Small intestine (tissue), 16 donors: ENCODE measurements at places on chromosomes 6 and 20. TPM values are rescaled to one million over a fixed set of nuclear protein-coding genes. Genes with fewer than 3 reads are reported as not detected.

SERINC3 gene
- polyA plus RNA-seq, result 13.2 TPM

EYA2 gene
- 0.50 TPM for polyA plus RNA-seq

SUMO4 gene
- not detected for polyA plus RNA-seq

XKR7 gene
- not detected for polyA plus RNA-seq

SLC35F1 gene
- polyA plus RNA-seq, result 1.0 TPM

SOD2 gene
- polyA plus RNA-seq, result 81.6 TPM

SLC12A5 gene
- 4.6 TPM for polyA plus RNA-seq

TASP1 gene
- polyA plus RNA-seq, result 7.7 TPM

PBOV1 gene
- polyA plus RNA-seq, result not detected

- no peaks in the 10 kb centered on the region for H3K36me3 ChIP-seq
- H3K27ac ChIP-seq, result no peak overlapping the region
- H3K4me1 ChIP-seq, result no peaks in the 10 kb centered on the region
- H3K27me3 ChIP-seq, result no peaks in the 10 kb centered on the region
Observed at GRCh38 chr6:2073476-2073875, 171.9 kb downstream of the GMDS start.

GRCh38 chr6:56581296-56581925, 61.3 kb downstream of the DST start:
- H3K4me3 ChIP-seq, result no peak overlapping the region
- no peak for DNase-seq
- no peaks in the 10 kb centered on the region for H3K36me3 ChIP-seq

- H3K4me1 ChIP-seq, result no peaks in the 10 kb centered on the region
- H3K4me3 ChIP-seq, result no peak overlapping the region
- H3K27ac ChIP-seq, result no peak overlapping the region
- DNase-seq, result no peak
- no peaks in the 10 kb centered on the region for H3K36me3 ChIP-seq
Observed at GRCh38 chr6:135128268-135128914, 52.7 kb upstream of the MYB start.

- H3K4me3 ChIP-seq, result no peak overlapping the region
- no peak for DNase-seq
- no peak overlapping the region for H3K27ac ChIP-seq
- H3K27me3 ChIP-seq, result no peaks in the 10 kb centered on the region
Observed at GRCh38 chr6:25428758-25429317, 149.7 kb downstream of the CARMIL1 start.

GRCh38 chr6:88725111-88725975, 238.1 kb downstream of the RNGTT start:
- H3K36me3 ChIP-seq, result peaks cover 5% of the 10 kb centered on the region
- no peak for DNase-seq
- H3K4me3 ChIP-seq, result no peak overlapping the region
- no peaks in the 10 kb centered on the region for H3K4me1 ChIP-seq
- H3K27me3 ChIP-seq, result no peaks in the 10 kb centered on the region

DNA sequence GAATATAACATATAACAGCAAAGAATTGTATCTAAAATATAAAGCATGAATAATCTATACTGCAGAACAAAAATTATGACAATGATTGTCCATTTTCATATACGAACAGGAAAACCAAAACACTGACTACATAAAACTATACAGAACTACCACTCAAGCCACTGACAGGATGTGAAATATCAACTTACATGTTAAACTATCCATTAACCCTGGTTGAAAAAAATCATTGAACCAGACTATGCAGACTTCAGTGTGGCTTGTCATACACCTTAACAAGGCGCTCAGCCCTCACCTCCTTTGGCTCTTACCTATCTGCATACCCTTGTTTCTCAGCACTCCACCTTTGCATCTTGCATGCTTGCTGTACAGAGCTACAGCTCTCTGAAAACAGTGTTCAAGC, 34.9 kb downstream of the ASCC3 start:
- no peaks in the 10 kb centered on the region for H3K27me3 ChIP-seq
- H3K36me3 ChIP-seq, result no peaks in the 10 kb centered on the region
- no peaks in the 10 kb centered on the region for H3K4me1 ChIP-seq
- no peak overlapping the region for H3K4me3 ChIP-seq

- H3K27ac ChIP-seq, result no peak overlapping the region
- no peaks in the 10 kb centered on the region for H3K36me3 ChIP-seq
- DNase-seq, result no peak
- H3K27me3 ChIP-seq, result no peaks in the 10 kb centered on the region
- H3K4me3 ChIP-seq, result no peak overlapping the region
Observed at GRCh38 chr20:11780765-11781369, 136.8 kb upstream of the BTBD3 start.

GRCh38 chr20:43894491-43894890, 20.2 kb upstream of the TOX2 start:
- H3K27me3 ChIP-seq, result no peaks in the 10 kb centered on the region
- no peak overlapping the region for H3K27ac ChIP-seq
- H3K36me3 ChIP-seq, result no peaks in the 10 kb centered on the region
- DNase-seq, result no peak
